HEK293T (cell line): ENCODE measurements at places on chromosomes 7 and 10.

DNA sequence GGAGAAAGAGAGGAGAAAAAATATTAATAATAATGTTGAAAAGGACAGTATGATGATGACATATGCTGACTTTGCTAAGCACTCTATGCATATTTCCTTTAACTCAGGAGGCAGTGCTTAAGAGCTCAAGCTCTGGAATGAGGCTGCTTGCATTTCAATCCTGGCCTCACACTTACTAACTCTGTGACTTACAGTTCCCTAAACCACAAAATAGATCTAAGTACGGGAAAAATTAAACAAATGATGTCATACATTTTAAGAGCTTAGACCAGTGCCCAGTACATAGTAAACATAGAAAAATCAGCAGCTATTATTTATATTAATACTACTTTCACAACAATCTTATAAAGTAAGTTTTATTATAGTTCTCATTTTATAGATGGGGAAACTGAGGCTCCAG lies 61.3 kb downstream of the GFRA1 start:
- DNase-seq: no peak

DNA sequence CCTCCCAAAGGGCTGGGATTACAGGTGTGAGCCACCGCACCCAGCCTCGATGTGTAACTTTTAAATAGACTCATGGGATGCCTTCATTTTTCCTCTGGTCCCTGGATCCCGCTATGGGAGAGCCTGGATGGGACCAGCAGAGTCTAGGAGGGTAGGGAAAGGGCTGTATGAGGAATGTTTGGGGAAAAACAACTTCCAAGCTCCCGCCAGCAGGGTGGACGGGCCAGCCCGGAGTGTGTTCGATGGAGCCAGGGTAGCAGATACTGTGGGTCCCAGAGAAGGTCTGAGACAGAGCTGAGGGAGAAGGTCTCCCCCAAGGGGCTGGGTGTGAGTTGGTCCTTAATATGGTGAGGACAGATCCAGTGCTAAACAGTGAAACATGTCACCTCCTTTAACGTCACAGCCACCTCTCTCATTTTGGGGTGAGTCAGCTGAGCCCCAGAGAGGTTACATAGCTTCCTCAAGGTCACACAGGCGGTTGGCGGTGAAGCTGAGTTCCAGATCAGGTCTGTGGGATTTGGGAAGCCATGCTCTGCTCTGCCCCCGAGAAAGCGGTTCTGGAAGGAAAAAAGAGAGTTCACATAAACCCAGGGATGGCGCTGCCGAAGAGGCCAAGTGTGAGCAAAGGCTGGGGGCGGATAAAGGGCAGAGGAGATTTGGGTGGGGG lies 66.4 kb downstream of the MYL10 start:
- DNase-seq: no peak

- DNase-seq: no peak
These were observed 99.9 kb upstream of the BAIAP2L1 start for GRCh38 chr7:98500764-98501163.

- no peak for DNase-seq
These were observed 26.9 kb downstream of the CCDC6 start for GRCh38 chr10:59879363-59879913.

DNA sequence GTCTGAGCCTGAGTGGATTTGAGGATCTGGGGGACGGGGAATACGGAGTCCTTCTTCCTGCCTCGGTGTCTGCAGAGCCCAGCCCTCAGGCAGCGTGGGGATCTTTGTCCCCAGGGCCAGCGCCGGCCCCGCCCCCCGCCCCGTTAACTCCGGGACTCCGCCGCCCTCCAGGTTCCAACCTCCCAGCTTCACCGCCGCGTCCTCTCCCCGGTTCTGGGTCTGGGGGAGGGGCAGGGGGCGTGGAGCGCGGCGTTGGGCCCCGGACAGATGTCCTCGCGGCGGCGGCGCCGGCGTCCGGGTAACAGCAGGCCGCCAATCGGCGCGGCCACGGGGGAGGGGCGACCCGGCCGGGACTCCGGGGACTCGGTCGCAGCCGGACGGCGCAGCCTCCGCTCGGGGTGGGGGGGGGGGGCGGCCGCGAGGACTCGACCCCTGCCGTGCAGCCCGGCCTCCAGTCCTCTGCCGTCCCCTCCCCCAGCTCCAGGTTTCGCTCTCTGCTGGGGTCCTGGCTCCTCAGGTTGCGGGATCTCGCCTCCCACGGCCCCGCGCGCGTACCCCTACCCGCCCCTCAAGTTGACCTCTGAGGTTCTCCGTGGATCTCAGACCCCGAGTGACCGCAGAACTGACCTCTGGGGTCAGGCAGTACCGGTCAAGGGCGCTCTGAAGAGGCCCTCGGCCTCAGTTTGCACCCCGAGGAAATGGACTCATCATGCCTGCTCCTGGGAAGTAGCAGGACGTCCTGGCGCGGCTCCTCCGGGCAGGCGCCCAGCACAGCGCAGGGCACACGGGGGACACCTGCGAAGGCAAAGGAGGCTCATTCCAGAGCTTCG lies 2.3 kb upstream of the ELFN1 start:
- no peak for DNase-seq

DNA sequence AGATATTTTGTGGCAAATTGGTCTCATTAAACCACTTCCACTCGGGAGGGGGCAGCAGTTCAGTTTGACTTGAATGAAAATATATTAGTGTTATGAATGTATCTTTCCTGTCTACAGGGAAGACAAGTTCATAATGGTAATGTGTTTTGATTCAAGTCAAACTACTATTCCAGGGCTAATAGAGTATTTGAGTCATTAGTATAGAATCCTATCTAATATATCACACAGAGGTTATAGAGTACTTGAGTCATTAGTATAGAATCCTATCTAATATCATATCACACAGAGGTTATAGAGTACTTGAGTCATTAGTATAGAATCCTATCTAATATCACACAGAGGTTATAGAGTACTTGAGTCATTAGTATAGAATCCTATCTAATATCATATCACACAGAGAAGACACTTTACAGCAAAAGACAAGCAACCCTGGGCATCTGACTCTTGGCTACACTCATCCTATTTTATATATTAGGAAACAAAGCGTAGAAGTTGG lies 199.7 kb upstream of the MAGI2 start:
- no peak for DNase-seq

DNA sequence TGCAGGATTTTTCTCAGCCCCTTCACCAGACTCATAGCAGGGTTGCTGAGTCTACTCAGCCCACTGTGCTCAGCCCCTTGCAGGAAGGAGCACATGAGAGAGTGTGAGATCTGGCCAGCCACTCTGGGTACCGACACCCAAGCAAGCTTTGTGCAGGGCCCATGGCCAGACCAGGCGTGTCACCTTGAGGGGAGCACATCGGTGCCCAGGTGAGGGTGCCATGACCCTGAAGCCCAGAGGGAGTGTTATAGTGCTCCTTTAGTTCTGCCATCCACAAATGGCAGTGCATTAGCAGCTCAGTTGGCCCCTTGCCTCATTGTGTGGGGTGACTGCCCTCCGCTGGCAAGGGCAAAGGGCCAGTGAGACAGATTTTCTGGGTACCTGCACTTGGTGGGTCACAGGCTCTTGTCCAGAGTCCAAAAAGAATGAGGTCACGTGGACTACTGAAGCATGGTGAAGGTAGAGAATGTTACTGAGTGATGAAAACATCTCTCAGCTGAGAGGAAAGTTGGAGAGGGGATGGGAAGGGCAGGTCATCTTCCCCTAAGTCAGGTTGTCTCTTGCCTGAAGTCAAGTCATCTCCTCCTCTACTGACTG lies 181.8 kb downstream of the MACC1 start:
- no peak for DNase-seq

DNA sequence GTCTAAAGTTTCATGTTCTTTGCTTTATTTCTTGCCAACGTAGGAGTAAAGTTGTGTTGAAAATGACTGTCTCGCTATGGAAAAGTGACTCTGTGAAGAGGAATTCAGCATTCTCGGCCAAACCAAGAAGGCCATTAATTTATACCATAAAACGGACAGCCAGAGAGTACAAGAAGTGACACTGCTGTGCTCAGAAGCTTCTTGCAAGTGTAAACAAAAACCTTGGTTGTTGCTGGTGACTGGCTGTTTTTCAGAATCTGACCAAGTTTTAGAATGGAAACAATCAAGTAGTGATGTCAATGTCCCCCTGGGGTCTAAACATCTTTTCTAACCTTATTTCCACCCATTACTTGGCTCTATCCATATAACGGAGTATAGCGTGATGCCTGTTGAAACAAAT lies 201.9 kb downstream of the INHBA start:
- DNase-seq: no peak

DNA sequence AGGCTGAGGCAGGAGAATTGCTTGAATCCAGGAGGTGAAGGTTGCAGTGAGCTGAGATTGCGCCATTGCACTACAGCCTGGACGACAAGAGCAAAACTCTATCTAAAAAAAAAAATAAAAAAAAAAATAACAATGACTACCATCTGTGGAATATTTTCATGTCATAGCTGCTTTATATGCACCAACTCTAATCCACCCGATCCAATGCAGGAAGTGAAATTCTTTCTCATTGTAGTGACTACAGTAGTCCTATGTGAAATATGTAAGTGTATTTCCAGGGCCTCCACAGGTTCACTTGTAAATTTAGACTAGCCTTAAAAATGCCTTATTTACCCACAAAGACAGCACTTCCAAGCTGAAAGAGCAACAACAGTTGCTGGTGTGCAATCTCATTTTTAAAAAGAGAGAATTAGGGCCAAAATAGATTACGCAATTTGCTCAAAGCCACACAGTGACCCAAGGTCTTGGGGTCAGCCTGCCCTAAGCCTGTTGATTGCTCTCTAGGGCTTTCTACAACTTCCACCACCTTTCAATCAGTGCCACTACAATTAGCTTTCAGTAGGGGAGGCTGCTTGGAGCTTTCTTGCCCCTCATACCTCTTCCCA lies 25.8 kb upstream of the EGFR start:
- no peak for DNase-seq

- no peak for DNase-seq
These were observed 65.2 kb downstream of the ELFN1 start for GRCh38 chr7:1735262-1735661.

DNA sequence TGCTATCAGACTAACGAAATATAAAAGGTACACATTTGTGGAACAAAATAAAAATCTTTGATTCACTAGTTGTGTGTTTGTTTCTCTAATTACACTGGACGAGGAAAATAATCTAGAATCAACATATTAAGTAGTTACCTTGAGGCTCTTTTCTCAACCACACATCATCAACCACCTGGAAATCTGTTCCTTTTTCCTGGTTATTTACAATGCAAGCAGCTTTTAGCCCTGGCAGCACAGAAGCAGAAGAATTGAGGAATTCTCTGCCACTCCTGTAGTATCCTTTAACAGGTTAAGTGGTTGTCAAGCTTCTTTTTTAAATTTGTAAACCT lies 23.7 kb downstream of the NUP42 start:
- no peak for DNase-seq

- DNase-seq: no peak
These were observed 175.9 kb upstream of the TAC1 start for GRCh38 chr7:97555857-97556421.

GRCh38 chr10:93567277-93568104 lies 1.0 kb downstream of the FFAR4 start:
- DNase-seq: no peak

GRCh38 chr10:101287997-101288635 lies 58.9 kb upstream of the LBX1 start:
- peak; percentile 57 for DNase-seq

- no peak for DNase-seq
These were observed 70.7 kb upstream of the ATP6V0A4 start for GRCh38 chr7:138868711-138869110.

GRCh38 chr10:34885898-34886297 lies 70.8 kb upstream of the PARD3 start:
- no peak for DNase-seq

DNA sequence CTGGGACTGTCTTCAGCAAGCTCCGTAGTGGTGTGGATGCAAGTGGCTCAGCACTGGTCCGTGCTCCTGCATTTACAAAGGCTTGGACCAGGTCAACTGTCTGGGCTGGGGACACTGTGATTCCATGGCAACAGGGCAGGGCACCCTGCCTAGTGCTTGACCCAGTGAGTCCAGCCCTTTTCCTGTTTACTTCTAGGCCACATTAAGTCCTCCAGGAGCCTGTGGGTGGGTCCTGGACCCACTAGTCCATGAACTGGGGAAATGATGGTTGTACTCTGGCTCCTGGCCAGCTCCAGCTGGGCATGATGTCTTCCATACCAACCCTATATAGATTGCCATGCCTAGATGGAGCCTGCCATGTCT lies 152.0 kb downstream of the RPS24 start:
- DNase-seq: no peak

- DNase-seq: no peak
These were observed 179.4 kb downstream of the PIP4K2A start for GRCh38 chr10:22534849-22535604.

DNA sequence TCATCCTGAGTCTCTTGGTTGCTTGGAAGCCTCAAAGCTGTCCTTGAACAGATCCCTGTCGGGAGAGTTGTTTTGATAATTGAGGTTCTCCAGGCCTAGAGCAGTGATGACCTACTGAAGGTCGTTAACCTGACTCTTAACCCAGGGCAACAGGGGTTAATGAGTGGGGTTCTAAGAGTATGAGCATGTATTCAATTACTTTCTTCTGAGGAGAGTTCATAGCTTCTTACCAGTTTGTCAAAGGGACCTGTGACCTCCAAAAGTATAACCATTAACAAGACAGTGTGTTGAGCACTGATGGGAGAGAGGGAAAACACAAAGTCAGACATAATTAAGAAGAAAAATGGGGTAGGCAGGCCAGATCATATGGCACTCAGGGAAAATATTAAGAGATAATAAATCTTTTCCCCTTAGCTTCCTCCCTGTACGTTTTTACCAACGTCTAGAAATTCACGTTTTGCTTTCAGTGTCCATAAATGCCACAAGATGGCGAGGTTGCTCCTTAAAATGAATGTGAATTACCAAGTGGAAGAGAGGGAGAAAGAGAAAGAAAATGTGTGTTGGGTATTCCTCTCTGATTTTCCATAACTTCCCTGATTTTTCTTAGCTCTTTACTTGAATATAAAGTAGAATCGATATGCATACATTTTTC lies 97.6 kb downstream of the SUGCT start:
- peak; percentile 32 for DNase-seq

- peak; percentile 71 for DNase-seq
These were observed 23.2 kb upstream of the ZNF32 start for GRCh38 chr10:43671659-43672531.

DNA sequence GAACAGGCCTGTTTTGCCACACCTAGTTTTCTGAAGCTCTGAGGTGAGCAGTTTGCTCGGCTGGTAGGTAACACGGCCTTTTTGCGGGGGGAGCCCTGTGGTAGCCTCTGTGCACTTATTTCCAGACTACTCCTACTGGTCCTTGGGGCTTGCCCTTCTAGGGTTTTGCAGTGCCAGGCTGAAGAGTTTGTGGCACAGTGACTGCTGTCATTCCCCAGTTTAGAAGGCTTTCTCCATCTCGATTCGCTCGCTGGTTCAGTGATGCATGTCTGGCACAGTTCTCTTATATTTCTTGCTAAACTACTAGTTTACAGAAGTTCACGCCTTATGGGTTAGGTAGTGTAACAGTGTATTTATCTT lies 711 bp downstream of the KIF20B start:
- DNase-seq: peak; percentile 10
